ENCODE measurements at places on chromosomes 5 and 9.

- no peak for DNase-seq
These were observed 14.7 kb upstream of the CFAP157 start for GRCh38 chr9:127692071-127692470.

- DNase-seq = no peak
These were observed 1.9 kb downstream of the SPARC start for GRCh38 chr5:151684690-151685361.

GRCh38 chr9:121736934-121737462 is 85.6 kb downstream of the DAB2IP start:
- DNase-seq = no peak

DNA sequence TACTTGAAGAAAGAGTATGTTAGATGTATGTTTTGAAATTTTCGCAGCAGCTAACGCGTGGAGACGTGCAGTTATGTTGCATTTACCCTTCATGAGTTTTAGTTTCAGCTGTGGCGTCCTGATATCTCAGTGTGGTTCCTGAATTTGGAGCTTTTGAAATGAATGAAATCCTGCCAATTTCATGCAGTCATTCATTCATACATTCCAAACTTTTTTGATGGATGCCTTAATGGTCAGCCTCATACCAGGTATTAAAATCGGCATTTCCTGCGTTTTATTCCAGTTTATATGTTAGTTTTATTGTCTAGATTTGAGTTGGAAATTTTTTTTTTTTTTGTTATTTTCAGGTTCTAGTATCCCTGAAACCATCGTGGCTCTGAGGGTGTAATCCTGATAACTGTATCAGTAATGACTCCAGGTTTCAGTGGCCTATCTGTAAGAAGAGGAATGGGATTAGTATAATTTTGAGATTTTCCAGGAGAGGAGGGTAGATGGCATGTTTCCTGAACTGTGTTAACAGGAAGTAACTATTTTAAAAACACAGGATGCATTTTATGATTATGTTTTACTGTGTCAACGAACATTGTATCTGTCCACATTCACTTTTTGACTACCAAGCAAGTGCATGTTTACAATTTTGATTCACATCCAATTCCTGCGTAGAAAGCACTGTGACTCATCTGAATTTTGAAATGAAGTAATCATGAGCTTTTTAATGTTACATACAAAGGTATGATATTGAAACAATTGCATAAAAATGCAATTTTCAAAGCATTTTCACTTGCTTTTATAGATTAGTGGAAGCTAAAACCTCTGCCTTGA is 1.0 kb downstream of the FOCAD start:
- no peak for DNase-seq

- DNase-seq = no peak
These were observed 2.5 kb downstream of the FIBCD1 start for GRCh38 chr9:130936285-130937117.

DNA sequence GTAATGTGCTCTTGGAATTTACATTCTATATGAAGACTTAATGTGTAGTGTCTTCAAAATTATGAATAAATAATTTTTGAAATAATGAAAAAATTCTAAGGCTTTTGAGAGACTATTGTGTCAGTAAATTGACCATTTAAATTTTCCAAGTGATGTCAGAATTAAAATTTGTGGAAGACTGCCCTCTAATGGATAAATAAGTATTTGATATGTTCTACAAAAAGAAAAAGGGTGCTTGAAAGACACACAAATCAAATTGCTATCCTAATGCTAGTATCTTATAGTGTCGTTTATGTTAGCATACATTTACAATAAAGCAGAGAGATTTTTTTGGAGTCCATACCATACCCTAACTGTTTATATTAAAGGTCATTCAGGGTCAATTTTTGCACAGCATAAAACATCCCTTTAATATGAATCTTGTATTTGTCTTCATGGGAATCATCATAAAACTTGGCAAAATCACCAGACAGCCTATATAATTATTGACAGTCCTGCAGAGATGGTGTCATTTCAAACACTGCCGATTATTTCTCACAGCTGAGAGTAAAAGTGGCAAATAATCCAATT is 120.8 kb upstream of the SLC27A6 start:
- no peak for DNase-seq

GRCh38 chr5:139743001-139743771 is 52.4 kb upstream of the PSD2 start:
- no peak for DNase-seq
